ENCODE measurements at places on chromosomes 4 and X.

DNA sequence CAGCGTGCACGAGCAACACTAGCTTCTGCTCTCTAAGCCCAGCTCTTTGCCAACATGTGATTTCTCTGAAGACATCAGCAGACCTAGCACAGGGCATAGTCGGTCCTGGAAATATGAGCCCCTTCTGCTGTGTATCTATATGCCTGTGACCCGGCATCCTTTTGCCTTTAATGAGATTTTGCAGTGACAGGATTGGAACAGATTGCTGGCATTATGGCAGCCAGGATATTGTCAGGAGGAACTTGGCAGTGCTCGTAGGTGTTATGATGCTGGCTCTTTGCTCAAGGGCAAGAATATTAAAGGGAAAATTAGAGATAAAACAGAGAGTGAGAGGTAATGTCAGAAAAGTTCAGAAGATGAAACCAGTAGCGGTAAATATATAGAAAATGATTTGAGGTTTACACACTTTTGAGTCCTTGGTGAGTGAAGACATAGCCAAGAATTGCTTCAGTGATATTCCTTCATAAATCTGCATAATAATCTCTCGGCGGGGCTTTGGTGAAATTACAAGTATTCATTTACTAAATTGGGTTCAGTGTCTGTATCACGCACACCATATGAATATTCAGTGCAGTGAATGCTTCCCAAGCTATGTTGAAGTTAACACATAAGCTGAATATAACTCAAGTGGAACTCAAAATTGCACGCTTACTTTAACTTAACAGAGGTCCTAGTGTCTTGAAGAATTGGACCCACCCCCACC is 502.1 kb upstream of the NR3C2 start:
- H3K4me1 ChIP-seq, result no peaks in the 10 kb centered on the region
- H3K36me3 ChIP-seq, result no peaks in the 10 kb centered on the region
- H3K27me3 ChIP-seq, result no peaks in the 10 kb centered on the region
- H3K4me3 ChIP-seq, result no peak overlapping the region
- no peak overlapping the region for H3K27ac ChIP-seq
- no peak for DNase-seq

GRCh38 chr4:141020801-141021261 is 112.4 kb downstream of the RNF150 start:
- H3K4me3 ChIP-seq, result no peak overlapping the region
- no peak for DNase-seq
- no peaks in the 10 kb centered on the region for H3K36me3 ChIP-seq
- no peaks in the 10 kb centered on the region for H3K27me3 ChIP-seq
- H3K4me1 ChIP-seq, result no peaks in the 10 kb centered on the region
- no peak overlapping the region for H3K27ac ChIP-seq

DNA sequence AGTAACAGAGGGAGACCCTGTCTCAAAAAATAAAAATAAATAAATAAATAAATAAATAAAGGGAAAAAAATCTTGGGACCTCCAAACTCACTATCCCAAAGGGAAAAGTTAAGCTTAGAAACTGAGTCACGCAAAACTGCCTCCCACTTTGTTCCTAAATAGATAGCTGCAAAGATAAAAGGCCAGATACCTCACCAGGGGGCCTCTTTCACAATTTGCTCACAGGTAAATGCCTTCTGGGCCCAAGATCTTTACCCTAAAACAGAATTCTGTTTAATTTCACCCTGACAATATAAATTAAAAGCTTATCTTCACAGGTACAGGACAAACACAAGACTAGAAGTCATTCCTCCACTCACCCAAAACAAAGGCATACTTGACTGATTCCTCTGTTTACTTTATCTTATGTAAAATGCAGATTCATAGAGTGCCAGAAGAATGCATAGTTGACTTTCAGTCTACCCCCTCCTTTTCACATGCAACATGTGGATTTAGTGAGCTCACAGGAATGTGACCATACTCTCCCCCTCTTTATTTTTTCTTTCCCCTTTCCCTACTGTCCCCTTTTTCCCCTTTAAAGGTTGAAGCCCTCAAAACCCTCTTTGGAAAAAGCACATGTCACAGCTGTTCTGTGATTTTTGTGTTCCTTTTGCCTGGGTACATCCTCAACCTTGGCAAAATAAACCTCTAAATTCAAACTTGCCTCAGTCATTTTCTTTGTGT is 23.4 kb downstream of the ELF2 start:
- H3K36me3 ChIP-seq, result no peaks in the 10 kb centered on the region
- no peak overlapping the region for H3K27ac ChIP-seq
- DNase-seq, result no peak
- no peak overlapping the region for H3K4me3 ChIP-seq
- H3K4me1 ChIP-seq, result peaks cover 6% of the 10 kb centered on the region

DNA sequence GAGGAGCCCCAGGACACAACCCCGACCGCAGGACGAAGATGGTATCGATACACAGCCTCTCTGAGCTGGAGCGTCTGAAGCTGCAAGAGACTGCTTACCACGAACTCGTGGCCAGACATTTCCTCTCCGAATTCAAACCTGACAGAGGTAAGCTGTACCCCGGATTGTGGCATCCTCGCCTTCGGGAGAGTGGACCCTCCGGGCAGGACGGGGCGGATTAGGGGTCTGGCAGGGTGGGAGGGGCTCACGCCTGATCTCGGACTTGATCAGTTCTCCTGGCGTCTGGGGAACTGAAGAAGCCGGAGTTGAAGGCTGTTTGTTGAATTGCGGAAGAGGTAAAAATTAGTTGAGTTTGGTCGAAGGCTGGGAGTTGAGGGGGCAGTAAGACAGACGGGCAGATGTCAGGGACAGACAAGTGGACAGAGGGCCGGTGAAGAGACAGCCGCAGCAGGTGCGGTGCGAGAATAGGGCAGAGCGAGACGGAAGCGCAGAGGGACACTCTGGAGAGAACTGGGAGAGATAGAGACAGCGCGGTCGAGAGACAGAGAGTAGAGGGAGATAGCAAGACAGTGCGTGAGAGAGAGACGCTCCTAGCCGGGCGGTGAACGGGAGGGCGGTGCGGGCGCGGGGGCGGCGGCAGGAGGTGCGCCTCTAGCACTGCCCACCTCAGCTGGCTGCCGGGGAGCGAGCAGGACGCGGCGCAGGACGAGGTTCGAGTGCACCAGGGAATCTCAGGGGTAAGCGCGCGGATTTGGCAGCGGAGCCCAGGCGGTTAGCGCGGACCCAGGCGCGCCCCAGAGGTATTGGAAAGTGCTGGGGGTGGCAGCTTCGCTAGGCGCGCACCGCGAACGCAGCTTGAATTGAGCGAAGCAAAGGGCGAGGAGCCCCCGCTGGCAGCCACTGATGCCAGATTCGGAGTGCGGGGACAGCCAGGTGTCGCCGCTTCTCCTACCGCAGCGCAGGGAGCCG is 23.9 kb downstream of the ARHGAP36 start:
- peaks cover 62% of the 10 kb centered on the region for H3K27me3 ChIP-seq
- no peaks in the 10 kb centered on the region for H3K4me1 ChIP-seq
- H3K4me3 ChIP-seq, result no peak overlapping the region
- H3K27ac ChIP-seq, result no peak overlapping the region

GRCh38 chr4:145779319-145779801 is 99.4 kb downstream of the C4orf51 start:
- no peak overlapping the region for H3K27ac ChIP-seq
- H3K36me3 ChIP-seq, result peaks cover 28% of the 10 kb centered on the region
- peaks cover 9% of the 10 kb centered on the region for H3K4me1 ChIP-seq
- H3K4me3 ChIP-seq, result no peak overlapping the region
- H3K27me3 ChIP-seq, result no peaks in the 10 kb centered on the region

DNA sequence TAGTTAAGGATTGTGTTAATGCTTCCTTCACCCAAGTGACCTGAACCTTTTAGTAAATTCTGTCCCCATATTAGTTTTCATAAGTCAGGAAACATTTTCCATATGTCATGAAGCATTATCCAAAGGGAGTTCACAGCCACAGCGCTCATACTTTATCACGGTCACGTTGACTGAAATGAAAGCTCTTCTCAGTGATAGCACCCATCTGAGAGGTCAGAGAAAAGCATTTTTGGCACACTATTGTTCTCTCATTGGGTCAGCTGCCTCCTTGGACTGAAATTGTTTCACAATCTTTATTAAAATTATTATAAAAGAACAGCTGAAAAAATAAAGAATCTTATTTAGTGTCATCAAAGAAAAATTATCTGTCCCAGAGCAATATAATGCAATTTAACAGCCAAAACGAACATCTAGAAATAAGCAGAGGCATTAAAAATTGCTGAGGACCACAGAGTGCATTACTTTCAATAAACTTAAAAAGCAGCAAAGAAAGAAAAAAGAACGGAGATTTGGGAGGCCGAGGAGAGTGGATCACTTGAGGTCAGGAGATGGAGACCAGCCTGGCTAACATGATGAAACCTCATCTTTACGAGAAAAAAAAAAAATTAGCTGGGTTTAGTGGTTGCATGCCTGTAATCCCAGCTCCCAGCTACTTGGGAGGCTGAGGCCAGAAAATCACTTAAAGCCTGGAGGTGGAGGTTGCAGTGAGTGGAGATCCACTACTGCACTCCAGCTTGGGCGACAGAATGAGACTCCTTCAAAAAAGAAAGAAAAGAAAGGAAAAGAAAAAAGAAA is 680.8 kb upstream of the FAM241A start:
- H3K36me3 ChIP-seq, result no peaks in the 10 kb centered on the region
- H3K27me3 ChIP-seq, result no peaks in the 10 kb centered on the region
- no peaks in the 10 kb centered on the region for H3K4me1 ChIP-seq
- H3K4me3 ChIP-seq, result no peak overlapping the region
- no peak overlapping the region for H3K27ac ChIP-seq
- DNase-seq, result no peak

GRCh38 chr4:26503844-26504243 is 13.6 kb upstream of the CCKAR start:
- peaks cover 2% of the 10 kb centered on the region for H3K36me3 ChIP-seq
- H3K27me3 ChIP-seq, result peaks cover 26% of the 10 kb centered on the region
- H3K4me1 ChIP-seq, result no peaks in the 10 kb centered on the region
- no peak for DNase-seq
- H3K4me3 ChIP-seq, result no peak overlapping the region
- no peak overlapping the region for H3K27ac ChIP-seq

GRCh38 chr4:7286170-7286569 is 93.8 kb downstream of the SORCS2 start:
- H3K4me1 ChIP-seq, result peaks cover 4% of the 10 kb centered on the region
- no peak for DNase-seq
- H3K27ac ChIP-seq, result no peak overlapping the region
- peaks cover 58% of the 10 kb centered on the region for H3K27me3 ChIP-seq
- no peaks in the 10 kb centered on the region for H3K36me3 ChIP-seq
- no peak overlapping the region for H3K4me3 ChIP-seq

GRCh38 chr4:94407846-94408245 is 43.9 kb upstream of the PDLIM5 start:
- peaks cover 3% of the 10 kb centered on the region for H3K36me3 ChIP-seq
- peaks cover 22% of the 10 kb centered on the region for H3K27me3 ChIP-seq
- no peak overlapping the region for H3K4me3 ChIP-seq
- DNase-seq, result no peak
- no peaks in the 10 kb centered on the region for H3K4me1 ChIP-seq

GRCh38 chr4:150212485-150212884 is 134.2 kb downstream of the DCLK2 start:
- no peaks in the 10 kb centered on the region for H3K4me1 ChIP-seq
- peaks cover 28% of the 10 kb centered on the region for H3K27me3 ChIP-seq
- H3K27ac ChIP-seq, result no peak overlapping the region
- no peak for DNase-seq
- H3K36me3 ChIP-seq, result no peaks in the 10 kb centered on the region
- no peak overlapping the region for H3K4me3 ChIP-seq

DNA sequence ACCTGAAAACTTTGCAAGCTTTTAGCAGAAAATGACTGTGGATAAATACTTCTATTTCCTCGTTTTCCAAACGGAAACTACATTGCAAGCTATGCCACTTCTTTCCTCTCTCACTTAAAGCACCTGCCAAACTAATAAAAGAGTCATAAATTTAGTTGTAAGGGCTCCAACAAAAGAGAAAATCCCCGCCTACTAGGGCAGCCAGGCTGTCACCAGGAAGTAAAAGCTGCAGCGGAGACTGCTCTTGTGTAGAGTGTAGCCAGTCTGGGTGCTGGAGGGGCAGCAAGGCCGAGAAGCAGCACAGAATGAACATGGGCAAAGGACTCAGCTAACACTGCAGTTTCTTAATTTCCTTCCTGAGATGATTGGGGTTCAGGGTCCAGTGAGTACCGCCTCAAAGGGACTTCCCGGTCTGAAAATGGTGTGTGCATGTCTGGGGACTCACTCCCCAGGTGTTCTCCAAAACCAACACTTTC is 89.3 kb upstream of the MAML3 start:
- H3K27ac ChIP-seq, result no peak overlapping the region
- H3K36me3 ChIP-seq, result no peaks in the 10 kb centered on the region
- H3K27me3 ChIP-seq, result peaks cover 29% of the 10 kb centered on the region
- H3K4me1 ChIP-seq, result no peaks in the 10 kb centered on the region

GRCh38 chr4:73917081-73917501 is 47.9 kb downstream of the CXCL1 start:
- H3K4me3 ChIP-seq, result no peak overlapping the region
- no peak overlapping the region for H3K27ac ChIP-seq
- H3K36me3 ChIP-seq, result no peaks in the 10 kb centered on the region
- H3K27me3 ChIP-seq, result no peaks in the 10 kb centered on the region
- no peak for DNase-seq
- H3K4me1 ChIP-seq, result no peaks in the 10 kb centered on the region

GRCh38 chr4:37365888-37366287 is 121.3 kb downstream of the NWD2 start:
- DNase-seq, result no peak
- H3K27me3 ChIP-seq, result peaks cover 18% of the 10 kb centered on the region
- H3K27ac ChIP-seq, result no peak overlapping the region
- no peaks in the 10 kb centered on the region for H3K36me3 ChIP-seq
- H3K4me1 ChIP-seq, result no peaks in the 10 kb centered on the region

DNA sequence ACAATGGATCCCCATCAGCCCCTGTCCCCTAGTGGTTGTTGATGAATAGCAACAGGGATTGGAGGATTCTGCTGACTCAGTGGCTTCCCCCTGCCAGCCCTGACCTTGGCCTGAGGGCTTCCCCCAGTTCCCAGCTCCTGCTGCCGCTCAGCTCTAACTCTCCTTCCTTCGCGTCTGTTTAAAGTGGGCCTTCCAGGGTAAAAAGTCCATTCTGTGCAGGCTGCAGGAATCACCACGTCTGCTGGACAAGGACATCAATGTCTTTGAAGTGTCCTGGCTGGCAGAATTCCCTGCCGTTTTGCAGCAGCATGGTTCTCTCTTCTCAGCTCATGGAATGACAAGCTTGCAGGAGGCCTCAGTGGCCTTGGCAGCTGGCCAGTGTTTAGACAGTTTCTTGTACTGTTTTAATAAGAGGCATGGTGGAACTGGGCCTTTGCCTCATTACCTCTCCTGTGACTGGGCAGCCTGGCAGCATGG is 152.5 kb upstream of the STX18 start:
- no peak overlapping the region for H3K4me3 ChIP-seq
- no peaks in the 10 kb centered on the region for H3K27me3 ChIP-seq
- H3K27ac ChIP-seq, result no peak overlapping the region
- no peaks in the 10 kb centered on the region for H3K4me1 ChIP-seq
- no peaks in the 10 kb centered on the region for H3K36me3 ChIP-seq

- no peak for DNase-seq
- peak overlapping the region; percentile 88 for H3K27ac ChIP-seq
- H3K4me1 ChIP-seq, result peaks cover 52% of the 10 kb centered on the region
- H3K4me3 ChIP-seq, result peak overlapping the region; percentile 63
- H3K36me3 ChIP-seq, result peaks cover 3% of the 10 kb centered on the region
Observed at GRCh38 chr4:80171656-80172055, 25.6 kb upstream of the PRDM8 start.

- no peak overlapping the region for H3K27ac ChIP-seq
- H3K27me3 ChIP-seq, result no peaks in the 10 kb centered on the region
- H3K36me3 ChIP-seq, result peaks cover 2% of the 10 kb centered on the region
Observed at GRCh38 chr4:114807759-114808404, 209.3 kb downstream of the UGT8 start.

- no peak overlapping the region for H3K4me3 ChIP-seq
- H3K36me3 ChIP-seq, result peaks cover 2% of the 10 kb centered on the region
- DNase-seq, result no peak
- no peaks in the 10 kb centered on the region for H3K4me1 ChIP-seq
Observed at GRCh38 chr4:152920768-152921167, 15.4 kb upstream of the FHDC1 start.
